ENCODE measurements at places on chromosomes 3 and 15.

- DNase-seq, result peak; percentile 25
Measured at GRCh38 chr3:184354121-184354728, 7.2 kb downstream of the CLCN2 start.

DNA sequence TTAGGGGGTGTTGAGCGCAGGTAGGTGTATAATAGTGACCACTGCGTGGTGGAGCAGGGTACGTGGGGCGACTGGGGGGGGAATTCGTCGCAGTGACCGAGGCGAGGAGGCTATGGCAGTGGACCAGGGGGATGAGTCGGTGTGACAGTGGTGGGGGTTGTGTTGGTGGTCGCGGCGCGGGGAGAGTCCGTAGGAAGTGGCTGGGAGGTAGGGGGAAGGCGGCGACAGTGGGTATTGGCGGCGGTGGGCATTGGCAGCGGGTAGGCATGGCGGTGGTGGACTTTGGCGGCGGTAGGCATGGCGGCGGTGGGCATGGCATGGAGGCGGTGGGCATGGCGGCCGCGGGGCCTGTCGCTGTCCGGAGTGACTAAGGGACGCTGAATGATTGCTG, 739 bp downstream of the SNRPN start:
- DNase-seq, result no peak

GRCh38 chr15:50665938-50666337, 20.7 kb downstream of the TRPM7 start:
- no peak for DNase-seq

DNA sequence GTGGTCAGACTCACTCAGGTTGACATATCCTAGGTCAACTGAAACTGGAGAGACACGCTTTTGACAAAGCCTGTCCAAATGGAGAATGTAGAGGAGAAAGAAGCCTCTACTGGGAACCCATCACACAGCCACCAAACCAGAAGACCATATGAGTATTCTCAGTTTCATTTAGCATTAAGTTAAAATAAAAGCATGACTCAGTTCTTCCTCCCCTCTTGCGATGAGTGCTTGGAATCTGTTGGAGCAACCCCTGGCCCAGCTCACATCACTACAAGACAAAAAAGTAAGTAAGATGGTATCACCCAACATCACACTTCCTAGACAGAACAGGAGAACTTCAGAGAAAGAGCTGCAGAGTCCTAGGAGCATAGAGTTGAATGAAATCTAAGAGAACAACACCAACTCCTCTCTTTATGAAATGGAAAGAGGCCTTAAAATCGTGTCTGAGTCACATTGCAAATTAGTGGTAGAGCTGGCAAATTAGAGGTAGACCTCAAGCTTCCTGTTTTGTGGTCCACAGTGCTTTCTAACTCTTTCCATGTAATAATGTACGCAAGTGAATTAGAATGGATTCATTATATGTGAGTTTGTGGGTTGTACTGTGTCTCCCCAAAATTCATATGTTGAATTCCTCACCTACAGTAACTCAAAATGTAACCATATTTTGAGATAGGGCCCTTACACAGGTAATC, 51.2 kb downstream of the FGF12 start:
- DNase-seq, result peak; percentile 11

- DNase-seq, result no peak
Measured at GRCh38 chr15:56943403-56943802, 25.0 kb downstream of the TCF12 start.

- peak; percentile 31 for DNase-seq
Measured at GRCh38 chr3:189598530-189599225, 32.5 kb upstream of the TP63 start.

DNA sequence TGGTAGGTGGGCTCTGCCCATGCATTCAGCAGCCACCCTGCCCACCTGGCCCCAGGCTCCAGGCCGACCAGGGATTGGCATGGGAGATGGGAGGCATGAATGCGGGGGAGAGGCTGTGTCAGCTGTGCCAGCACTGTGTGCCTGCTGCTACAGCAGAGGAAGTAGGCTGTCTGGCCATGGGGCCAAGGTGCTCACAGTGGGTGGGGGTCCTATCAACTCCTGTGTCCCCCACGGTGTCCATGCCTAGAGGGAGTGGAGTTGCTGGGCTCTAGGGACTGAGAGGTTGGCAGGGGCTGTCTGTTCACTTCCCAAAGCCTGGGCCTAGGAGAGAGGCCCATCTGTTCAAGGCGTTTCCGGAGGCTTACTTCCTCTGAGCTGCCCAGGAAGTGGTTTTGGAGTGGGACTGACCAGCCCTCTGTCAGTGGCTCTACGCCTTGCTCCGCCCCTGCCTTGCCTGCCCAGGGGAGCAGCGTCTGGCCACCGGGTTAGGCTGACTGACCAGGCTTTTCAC, 5.8 kb downstream of the PRKCD start:
- peak; percentile 92 for DNase-seq

- DNase-seq, result peak; percentile 76
Measured at GRCh38 chr15:100291106-100291505, 50.7 kb downstream of the ADAMTS17 start.

GRCh38 chr15:89244574-89244903, 760 bp downstream of the FANCI start:
- no peak for DNase-seq

DNA sequence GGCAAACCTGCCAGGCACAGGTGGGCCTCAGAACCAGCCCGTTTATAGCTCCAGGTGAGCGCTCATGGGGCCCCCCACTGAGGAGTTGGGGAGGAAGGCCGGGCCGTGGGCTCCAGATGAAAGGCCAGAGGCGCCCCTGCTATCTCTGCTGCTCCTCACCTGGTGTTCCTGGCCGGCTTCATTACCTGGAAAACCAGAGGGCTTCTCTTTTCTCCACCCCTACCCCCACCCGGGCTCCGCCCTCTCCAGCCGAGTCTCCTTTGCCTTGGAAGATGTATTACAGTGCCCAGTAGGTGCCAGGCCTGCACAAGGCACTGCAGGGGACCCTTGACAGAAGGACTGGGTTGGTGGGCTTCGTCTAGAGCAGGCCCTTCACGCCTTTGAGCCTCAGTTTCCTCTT, 111.4 kb downstream of the WNT7A start:
- DNase-seq, result no peak

DNA sequence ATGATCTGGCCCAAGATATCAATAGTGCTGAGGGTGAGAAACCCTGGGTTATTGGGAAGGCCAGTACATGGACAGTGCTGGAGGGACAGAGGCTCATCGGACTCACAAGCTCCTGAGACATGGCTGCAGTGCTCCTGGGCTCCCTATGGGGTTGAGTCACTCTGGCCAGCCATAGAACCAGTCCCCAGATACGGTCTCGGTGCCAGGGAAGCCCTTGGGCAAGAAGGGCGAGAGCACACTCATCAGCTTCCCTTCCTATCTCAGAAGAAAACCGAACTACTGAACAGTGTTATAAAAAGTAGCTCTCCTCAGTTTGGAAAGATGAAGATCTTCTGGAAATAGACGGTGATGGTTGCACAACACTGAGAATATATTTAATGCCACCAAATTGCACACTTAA, 34.4 kb downstream of the POC1A start:
- DNase-seq, result peak; percentile 76

DNA sequence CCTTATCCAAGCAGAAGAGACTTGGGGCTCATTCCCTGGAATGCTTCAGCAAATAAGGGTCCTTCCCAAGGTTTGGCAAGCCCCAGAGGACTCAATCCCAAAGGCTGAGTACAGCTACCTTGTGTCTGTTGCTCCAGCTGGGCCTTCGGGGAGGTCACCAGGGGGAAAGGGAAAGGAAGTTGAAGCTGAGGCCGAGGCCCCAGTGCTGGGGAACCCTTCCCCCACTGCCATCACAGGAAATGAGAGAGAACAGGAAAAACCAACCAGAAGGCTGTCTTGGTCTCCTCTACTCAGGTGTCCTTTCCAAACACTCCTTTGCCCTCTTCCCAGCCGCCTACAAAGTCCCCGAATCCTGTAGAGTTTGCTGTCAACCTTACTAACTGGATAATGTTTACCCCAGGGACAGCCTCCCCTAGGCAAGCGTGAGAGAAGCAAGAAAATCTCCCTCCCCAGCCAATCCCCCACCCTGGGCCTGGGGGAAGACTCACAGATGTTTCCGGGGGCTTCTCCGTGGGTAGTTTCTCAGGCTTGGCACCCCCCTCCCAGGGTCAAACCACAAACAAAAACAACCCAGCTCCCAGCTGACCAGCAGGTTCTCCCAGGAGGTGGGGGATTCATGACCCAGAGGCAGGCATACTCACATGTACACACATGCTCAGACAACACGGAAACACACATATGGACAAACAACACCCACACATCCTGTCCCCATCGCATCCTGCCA, 5.5 kb downstream of the CSRNP1 start:
- DNase-seq, result peak; percentile 71

DNA sequence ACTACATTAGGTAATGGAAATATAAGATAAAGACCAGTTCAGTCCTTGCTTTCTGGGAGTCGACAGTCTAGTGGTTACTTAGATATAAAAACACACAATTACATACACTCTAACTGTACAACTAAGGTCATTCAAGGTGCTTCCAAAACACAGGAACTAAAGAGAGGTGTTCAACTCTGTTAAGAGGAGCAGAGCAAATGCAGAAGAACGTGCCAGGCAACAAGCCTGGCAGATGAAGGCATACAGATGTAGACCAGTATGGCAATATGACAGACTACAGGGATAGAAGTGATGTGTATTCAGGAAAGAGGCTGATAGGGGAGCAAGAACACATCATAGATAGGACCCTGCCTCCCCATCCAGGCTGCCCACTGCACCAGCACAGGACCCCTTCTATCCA, 78.3 kb downstream of the CBLB start:
- DNase-seq, result no peak

DNA sequence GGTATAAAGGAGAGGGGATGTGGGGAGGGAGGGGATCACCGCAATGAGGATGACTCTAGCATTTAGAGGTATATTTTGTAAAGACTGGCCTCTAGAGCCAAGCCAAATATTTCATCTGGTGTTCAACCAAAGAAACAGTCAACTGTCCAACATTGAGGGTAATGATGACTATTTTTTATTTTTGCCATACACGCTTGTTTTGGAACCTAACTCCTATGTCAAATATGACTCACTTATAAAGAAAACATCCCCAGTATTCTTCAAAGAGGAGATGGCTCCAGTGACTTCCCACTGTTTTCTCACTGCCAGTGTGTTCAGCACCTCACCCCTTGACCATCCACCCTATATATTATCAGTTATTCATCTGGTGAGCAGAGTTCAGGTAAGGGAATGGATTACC, 77.3 kb downstream of the WNT5A start:
- DNase-seq, result peak; percentile 74

GRCh38 chr15:67023517-67024313, 41.7 kb upstream of the SMAD3 start:
- peak; percentile 43 for DNase-seq

DNA sequence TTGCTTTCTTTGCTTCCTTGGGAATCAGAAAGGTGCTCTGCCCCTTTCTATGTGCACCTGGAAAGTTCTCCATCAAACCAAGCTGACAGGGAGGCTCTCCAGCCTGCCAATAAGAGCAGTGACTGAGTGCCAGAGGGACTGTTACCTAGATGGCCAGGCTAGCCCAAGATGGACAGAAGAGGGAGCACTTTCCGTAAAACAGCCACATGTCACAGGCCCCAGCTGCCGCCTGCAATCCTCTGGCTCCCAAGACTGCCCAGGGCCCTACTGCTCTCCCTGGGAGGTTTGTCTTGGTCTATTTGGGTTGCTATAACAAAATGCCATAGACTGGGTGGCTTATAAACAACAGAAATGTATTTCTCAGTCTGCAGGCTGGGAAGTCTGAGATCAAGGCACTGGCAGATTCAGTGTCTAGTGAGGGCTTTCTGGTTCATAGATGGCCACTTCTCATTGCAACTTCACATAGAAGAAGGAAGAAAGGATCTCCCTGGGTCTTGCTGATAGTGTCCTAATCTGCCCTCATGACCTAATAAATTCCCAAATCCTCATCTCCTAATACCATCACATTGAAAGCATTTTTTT, 72.3 kb downstream of the TAMM41 start:
- peak; percentile 62 for DNase-seq

- peak; percentile 44 for DNase-seq
Measured at GRCh38 chr3:128786434-128787020, 60.5 kb downstream of the RAB7A start.

DNA sequence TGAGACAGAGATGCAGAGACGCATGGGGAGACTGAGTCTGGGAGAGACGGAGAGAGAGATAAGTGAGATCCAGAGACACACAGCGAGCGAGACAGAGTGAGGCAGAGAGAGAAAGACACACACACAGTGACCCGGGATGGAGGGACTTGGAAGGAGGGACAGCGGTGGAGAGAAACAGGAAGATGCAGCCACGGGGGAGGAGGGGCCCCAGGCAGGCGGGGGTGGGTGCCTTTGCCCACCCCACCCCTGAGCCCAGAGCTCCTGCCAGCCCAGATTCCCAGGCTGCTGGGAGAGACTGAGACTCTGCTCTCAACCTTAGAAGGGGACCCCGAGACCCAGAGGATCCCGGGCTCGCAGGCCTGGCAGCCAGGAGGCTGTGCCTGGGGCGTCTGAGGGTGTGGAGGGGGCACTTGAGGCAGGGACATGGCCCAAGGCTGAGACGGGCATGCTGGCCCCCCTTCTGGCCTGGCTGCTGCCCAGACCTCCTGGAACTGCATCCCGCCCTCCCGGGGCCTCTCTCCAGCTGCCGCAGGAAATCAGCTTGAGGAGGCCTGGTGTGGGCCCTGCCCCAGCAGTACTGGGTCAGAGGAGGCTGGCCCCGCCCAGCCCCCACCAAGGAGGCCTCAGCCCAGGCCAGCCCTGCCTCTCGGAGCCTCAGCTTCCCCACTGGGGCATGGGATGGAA, 18.1 kb downstream of the H1-8 start:
- peak; percentile 94 for DNase-seq

DNA sequence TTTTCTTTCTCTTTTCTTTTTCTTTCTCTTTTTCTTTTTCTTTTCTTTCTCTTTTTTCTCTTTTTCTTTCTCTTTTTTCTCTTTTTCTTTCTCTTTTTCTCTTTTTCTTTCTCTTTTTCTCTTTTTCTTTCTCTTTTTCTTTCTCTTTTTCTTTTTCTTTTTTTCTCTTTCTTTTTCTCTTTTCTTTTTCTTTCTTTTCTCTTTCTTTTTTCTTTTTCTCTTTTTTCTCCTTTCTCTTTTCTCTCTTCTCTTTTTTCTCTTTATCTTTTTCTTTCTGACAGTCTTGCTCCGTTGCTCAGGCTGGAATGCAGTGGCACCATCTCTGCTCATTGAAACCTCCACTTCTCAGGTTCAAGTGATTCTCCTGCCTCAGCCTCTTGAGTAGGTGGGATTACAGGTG, 335.7 kb downstream of the SQOR start:
- no peak for DNase-seq
